CD4-positive, alpha-beta T cell (primary cell): ENCODE measurements at places on chromosomes 6 and 20. TPM values are rescaled to one million over a fixed set of nuclear protein-coding genes. Genes with fewer than 3 reads are reported as not detected.
A peak's percentile ranks its signal among the peaks of the same experiment; 100 is the strongest.

KIAA1755 gene
- not detected for total RNA-seq

- peaks cover 14% of the 10 kb centered on the region for H3K4me1 ChIP-seq
- no peaks in the 10 kb centered on the region for H3K27me3 ChIP-seq
- no peaks in the 10 kb centered on the region for H3K36me3 ChIP-seq
- no peak for DNase-seq
- no peak overlapping the region for H3K27ac ChIP-seq
- no peak overlapping the region for H3K4me3 ChIP-seq
Observed at GRCh38 chr6:2033544-2033943, 211.9 kb downstream of the GMDS start.

DNA sequence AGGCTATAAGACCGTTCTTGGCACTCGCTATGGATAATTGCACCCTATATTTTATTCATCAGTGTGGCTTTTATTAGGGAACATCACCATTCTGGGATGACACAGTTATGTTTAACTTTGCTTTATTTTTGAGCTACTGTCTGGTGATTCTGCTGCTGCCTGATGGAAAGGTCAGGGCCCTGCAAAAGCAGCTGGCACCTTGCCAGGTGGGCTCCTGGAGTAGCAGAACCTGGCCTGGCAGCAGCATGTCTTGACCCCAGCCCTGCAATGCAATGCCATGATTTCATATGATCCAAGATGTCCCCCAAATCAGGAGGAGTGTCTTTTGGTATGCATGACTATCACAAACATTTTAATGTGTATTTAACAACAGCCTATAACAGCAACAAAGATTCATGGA, 228.4 kb upstream of the RSPO3 start:
- no peak overlapping the region for H3K4me3 ChIP-seq
- no peaks in the 10 kb centered on the region for H3K4me1 ChIP-seq
- no peaks in the 10 kb centered on the region for H3K27me3 ChIP-seq
- DNase-seq: no peak

GRCh38 chr6:166760288-166760687, 133.2 kb upstream of the RPS6KA2 start:
- no peak overlapping the region for H3K27ac ChIP-seq
- DNase-seq: peak; percentile 71
- peak overlapping the region; percentile 9 for H3K4me3 ChIP-seq
- peaks cover 35% of the 10 kb centered on the region for H3K4me1 ChIP-seq
- no peaks in the 10 kb centered on the region for H3K36me3 ChIP-seq
- peaks cover 3% of the 10 kb centered on the region for H3K27me3 ChIP-seq

DNA sequence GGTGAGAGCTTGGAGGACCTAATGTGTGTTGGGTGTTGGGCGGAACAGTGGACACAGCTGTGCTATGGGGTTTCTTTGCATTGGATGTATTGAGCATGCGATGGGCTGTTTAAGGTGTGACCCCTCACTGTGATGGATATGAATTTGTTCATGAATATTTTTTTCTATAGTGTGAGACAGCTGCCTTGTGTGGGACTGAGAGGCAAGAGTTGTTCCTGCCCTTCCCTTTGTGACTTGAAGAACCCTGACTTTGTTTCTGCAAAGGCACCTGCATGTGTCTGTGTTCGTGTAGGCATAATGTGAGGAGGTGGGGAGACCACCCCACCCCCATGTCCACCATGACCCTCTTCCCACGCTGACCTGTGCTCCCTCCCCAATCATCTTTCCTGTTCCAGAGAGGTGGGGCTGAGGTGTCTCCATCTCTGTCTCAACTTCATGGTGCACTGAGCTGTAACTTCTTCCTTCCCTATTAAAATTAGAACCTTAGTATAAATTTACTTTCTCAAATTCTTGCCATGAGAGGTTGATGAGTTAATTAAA, 3.0 kb downstream of the HLA-A start:
- peaks cover 73% of the 10 kb centered on the region for H3K4me1 ChIP-seq
- H3K36me3 ChIP-seq: peaks cover 70% of the 10 kb centered on the region
- peak overlapping the region; percentile 56 for H3K4me3 ChIP-seq
- no peaks in the 10 kb centered on the region for H3K27me3 ChIP-seq
- H3K27ac ChIP-seq: no peak overlapping the region

APOBEC2 gene
- not detected for total RNA-seq

- no peaks in the 10 kb centered on the region for H3K4me1 ChIP-seq
- H3K27ac ChIP-seq: no peak overlapping the region
- H3K4me3 ChIP-seq: no peak overlapping the region
Observed at GRCh38 chr6:101114703-101115102, 233.6 kb upstream of the ASCC3 start.

DNA sequence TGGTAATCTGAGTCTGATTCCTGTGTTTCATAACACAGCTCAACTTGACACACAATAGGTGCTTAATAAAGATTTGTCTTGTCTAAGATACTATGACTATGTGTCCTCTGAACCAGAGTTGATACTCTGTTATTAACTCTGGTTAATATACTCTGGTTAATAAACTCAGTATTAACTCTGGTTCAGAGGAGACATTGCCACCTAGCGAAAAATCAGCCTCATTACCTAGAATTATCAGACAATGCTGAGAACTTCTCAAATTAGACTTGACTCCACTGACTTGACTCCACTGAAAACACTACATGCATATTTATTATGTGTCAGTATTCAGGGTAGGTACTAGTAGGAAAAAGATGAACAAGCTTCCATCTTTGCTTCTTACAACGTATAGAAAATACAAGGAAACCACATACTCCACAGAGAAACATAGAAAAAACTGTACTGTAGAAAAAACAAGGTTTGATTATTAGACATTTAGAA, 73.9 kb downstream of the AHI1 start:
- DNase-seq: no peak
- H3K4me1 ChIP-seq: no peaks in the 10 kb centered on the region
- no peak overlapping the region for H3K4me3 ChIP-seq
- H3K36me3 ChIP-seq: no peaks in the 10 kb centered on the region

ADGRF1 gene
- not detected for total RNA-seq

GLP1R gene
- not detected for total RNA-seq

GRCh38 chr6:40349123-40349900, 237.9 kb downstream of the LRFN2 start:
- DNase-seq: no peak
- no peaks in the 10 kb centered on the region for H3K4me1 ChIP-seq
- H3K27ac ChIP-seq: no peak overlapping the region
- H3K36me3 ChIP-seq: no peaks in the 10 kb centered on the region
- H3K4me3 ChIP-seq: no peak overlapping the region
- H3K27me3 ChIP-seq: no peaks in the 10 kb centered on the region

DNA sequence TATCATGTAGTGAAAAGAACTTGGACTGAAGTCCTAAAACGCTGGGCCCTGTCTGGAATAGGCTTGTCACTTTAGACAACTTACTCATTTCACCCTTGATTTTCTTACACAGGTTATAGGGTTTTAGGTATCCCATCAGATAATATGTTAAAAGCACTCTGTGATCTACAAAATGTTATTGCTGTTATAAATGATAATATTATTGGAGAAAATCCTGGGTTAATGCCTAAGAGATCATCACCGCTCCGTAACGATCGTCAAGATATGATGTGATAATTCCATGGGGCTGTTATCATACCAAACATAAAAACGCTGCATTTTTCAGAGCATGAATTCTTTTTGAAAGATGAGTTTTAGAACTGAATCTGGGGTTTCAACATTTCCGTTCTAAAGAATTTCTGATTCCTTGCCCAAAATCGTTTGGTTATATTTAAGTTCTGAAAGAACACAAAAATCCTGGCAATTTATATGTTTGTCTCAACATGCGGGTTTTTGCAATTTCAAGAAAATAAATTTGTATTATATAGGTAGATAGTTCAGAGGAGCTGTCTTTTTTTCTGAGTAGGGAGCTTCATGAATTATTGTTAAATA, 154.8 kb downstream of the FOXC1 start:
- H3K27me3 ChIP-seq: no peaks in the 10 kb centered on the region
- H3K4me3 ChIP-seq: no peak overlapping the region
- no peaks in the 10 kb centered on the region for H3K4me1 ChIP-seq
- no peak for DNase-seq
- no peak overlapping the region for H3K27ac ChIP-seq
- H3K36me3 ChIP-seq: peaks cover 6% of the 10 kb centered on the region

GRCh38 chr6:100184473-100184872, 190.4 kb upstream of the MCHR2 start:
- DNase-seq: no peak
- H3K4me3 ChIP-seq: no peak overlapping the region
- no peaks in the 10 kb centered on the region for H3K36me3 ChIP-seq
- no peaks in the 10 kb centered on the region for H3K27me3 ChIP-seq
- H3K4me1 ChIP-seq: no peaks in the 10 kb centered on the region
- no peak overlapping the region for H3K27ac ChIP-seq

LY6G5B gene
- total RNA-seq: 28.0 TPM

DNA sequence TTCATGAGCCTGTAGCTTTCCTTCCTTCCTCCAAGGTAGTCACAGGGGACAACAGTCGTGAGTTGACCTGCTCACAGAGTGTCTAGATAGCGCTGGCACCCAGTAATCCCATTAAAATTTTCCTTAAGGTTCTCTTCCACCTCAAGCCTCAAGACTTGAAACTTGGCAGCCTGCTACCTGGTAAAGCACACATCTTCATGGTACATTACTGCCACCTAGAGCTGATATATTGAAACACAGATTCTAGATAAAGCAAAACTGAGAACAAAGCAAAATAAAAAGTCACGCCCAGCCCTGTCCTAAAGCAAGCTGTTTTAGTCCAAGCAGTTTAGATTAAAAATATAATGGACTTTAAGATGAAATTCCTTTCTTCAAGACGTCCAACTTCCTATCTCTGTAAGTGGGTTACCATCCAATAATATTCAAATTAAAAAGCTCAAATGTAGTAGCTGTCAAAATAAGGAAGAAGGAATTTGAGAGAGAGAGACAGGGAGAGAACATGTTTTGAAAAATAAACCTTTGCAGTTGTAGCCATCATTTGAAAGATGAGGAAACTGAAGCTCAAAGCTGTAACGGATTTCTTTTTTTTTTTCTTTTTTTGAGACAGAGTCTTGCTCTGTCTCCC, 50.7 kb upstream of the CD83 start:
- H3K27ac ChIP-seq: no peak overlapping the region
- no peaks in the 10 kb centered on the region for H3K36me3 ChIP-seq
- DNase-seq: no peak
- no peak overlapping the region for H3K4me3 ChIP-seq
- H3K27me3 ChIP-seq: peaks cover 5% of the 10 kb centered on the region

- DNase-seq: no peak
- H3K27me3 ChIP-seq: no peaks in the 10 kb centered on the region
- H3K4me1 ChIP-seq: no peaks in the 10 kb centered on the region
- H3K27ac ChIP-seq: no peak overlapping the region
- no peaks in the 10 kb centered on the region for H3K36me3 ChIP-seq
- H3K4me3 ChIP-seq: no peak overlapping the region
Observed at GRCh38 chr6:87791982-87792381, 89.9 kb upstream of the AKIRIN2 start.

GRCh38 chr6:70524721-70525286, 41.9 kb upstream of the SDHAF4 start:
- H3K27me3 ChIP-seq: no peaks in the 10 kb centered on the region
- H3K4me1 ChIP-seq: no peaks in the 10 kb centered on the region
- H3K27ac ChIP-seq: no peak overlapping the region
- no peaks in the 10 kb centered on the region for H3K36me3 ChIP-seq
- DNase-seq: no peak
- no peak overlapping the region for H3K4me3 ChIP-seq
